ENCODE measurements at places on chromosomes 3 and 15.

GRCh38 chr15:96053031-96053780 lies 277.3 kb upstream of the NR2F2 start:
- peak; percentile 10 for DNase-seq

- no peak for DNase-seq
Measured at GRCh38 chr3:152335273-152335672, 66.5 kb downstream of the MBNL1 start.

GRCh38 chr3:125587039-125587648 lies 8.2 kb downstream of the OSBPL11 start:
- DNase-seq = no peak

GRCh38 chr3:30502742-30503073 lies 103.7 kb upstream of the TGFBR2 start:
- DNase-seq = no peak

Measured in GM10248 (cell line).